Nucleus accumbens (tissue), 56 donors: ENCODE measurements at places on chromosomes 2 and 18.

GRCh38 chr18:7950380-7951136, 383.4 kb downstream of the PTPRM start:
- no peak for DNase-seq

- DNase-seq, result no peak
These were observed 1.6 kb upstream of the ASIC4 start for GRCh38 chr2:219512524-219513216.

DNA sequence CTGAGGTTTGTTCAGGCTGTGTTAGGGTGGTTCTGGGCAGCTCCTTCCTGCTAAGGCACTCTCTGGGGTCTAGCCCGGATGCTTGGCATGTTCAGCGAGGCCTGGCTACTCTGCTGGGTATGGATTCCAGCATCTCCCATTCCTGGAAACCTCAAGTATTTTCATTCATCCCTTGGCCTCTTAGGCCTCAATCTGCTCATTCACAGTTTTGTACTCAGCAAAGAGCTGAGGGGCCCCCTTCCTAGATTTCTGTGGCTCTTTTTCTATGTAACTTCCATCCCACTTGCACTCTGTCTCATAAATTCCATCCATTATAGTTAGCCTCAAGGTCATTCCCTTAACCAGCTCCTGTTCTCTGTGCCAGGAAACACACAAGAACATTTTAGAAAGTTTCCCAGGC, 798.8 kb upstream of the HS6ST1 start:
- no peak for DNase-seq

DNA sequence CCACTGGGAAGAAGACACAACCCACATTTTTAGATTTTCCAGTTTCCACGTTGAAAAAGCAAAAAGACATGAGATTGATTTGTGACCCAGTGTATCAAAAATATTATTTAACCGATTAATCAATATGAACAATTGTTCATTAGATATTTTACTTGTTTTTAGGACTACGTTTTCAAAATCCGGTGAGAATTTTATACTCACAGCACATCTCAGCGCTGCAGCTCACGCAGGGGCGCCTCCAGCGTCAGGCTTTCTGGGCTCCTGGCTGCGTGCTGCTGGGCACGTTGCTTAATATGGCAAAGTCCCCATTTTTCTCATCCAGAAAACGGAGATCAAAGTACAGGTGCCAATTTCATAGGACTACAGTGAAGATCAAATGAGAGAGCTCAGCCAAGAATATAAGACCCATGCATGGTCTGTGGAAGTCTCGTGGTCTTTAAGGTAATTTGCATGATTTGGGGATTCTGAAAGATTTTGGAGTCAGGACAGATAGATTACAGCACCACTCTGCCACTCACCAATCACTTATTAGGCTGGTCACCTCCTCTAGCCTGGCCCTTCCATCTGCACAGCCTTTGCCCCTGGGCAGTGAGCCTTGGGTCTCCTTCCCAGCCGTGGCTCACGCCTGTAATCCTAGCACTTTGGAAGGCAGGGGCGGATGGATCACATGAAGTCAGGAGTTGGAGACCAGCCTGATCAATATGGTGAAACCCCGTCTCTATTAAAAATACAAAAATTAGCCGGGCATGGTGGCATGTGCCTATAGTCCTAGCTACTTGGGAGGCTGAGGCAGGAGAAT, 36.2 kb downstream of the PTPN18 start:
- no peak for DNase-seq

- no peak for DNase-seq
These were observed 294.3 kb upstream of the KCNH7 start for GRCh38 chr2:163132850-163133249.

DNA sequence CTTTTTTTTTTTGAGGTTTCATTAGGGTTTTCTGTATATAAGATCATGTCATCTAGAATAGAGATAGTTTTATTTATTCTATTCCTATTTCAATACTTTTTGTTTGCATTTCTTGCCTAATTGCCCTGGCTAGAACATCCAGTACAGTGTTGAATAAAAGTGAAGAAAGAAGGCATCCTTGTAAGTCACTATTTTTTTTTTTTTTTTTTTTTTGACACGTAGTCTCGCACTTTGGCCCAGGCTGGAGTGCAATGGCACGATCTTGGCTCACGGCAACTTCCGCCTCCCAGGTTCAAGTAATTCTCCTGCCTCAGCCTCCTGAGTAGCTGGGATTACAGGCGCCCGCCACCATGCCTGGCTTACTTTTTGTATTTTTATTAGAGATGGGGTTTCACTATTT, 27.8 kb upstream of the RANBP2 start:
- no peak for DNase-seq

- DNase-seq, result no peak
These were observed 4.6 kb upstream of the PXDN start for GRCh38 chr2:1748741-1749488.

GRCh38 chr2:213229814-213230213, 54.5 kb upstream of the SPAG16 start:
- DNase-seq, result no peak
